ENCODE measurements at places on chromosomes 6 and 20.
A peak's percentile ranks its signal among the peaks of the same experiment; 100 is the strongest.

DNA sequence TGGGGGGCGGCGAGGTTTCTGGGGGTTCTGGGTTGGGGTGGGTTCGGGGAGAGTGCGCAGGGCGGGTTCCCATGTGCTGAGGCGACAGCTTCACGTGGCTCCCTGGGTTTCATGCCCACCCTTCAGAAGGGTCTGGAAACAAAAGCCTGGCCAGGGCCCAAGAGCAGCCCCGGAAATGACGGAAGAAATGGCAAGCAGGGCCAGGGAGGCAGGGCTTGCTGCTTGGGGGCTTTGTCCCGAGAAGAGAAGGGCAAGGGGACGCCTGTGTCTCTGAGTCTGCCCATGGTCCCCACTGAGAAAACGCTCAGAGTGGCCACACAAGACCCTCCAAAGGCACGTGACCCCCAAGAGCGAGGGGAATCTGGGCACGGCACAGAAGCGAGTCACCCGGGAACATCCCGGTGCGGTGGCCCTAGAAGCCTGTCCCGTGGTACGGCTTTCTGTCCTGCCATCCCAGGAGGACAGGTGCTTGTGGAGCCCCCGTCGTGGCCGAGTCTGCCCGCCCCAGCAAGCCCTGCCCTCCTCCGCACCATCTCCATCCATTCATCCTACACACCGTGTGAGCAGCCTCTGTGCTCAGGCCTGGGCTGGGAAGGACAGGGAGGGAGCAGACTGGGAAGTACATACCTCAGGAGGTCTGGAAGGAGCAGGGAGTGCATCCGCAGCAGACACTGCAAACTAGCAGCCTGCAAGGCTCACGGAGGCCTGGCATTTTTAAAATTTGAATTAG is 9.0 kb downstream of the NPEPL1 start:
- DNase-seq: no peak

DNA sequence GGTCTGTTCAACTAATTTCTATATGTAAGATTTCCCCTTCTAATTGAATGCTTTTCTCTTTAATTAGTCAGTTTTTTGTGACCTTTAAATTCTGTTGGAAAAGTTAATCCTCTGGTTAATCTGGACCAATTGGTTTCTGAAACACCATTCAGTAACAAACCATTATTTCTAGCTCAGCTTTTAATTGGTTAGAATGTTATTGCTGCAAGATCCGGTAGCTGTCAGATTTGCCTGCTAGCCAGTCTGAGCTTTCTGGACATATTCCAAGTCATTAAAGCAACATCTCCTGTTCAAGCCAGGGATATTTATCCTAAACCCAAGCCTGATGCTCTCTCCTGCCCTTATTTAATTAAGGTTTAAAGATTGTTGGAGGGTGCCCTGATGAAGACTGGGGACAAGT is 55.1 kb upstream of the FBXL4 start:
- no peak for DNase-seq

DNA sequence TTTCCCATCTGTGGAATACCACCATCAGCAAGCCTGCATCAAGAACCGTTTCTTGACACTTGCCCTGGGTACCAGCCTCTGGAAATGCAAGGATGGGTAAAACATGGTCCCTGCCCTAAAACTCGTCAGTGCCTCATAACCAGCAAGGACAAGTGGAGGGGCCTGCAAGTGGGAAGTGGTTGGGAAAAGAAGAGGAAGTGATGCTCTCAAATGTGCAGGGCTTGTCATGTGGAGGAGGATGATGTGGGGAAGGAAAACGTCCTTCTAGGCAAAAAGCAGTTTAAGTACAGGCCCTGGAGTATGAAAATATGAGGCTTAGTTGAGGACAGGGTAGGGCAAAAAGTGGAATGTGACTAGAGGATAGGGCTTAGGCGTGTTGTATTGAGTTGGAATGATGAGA is 19.0 kb downstream of the RREB1 start:
- no peak for DNase-seq

DNA sequence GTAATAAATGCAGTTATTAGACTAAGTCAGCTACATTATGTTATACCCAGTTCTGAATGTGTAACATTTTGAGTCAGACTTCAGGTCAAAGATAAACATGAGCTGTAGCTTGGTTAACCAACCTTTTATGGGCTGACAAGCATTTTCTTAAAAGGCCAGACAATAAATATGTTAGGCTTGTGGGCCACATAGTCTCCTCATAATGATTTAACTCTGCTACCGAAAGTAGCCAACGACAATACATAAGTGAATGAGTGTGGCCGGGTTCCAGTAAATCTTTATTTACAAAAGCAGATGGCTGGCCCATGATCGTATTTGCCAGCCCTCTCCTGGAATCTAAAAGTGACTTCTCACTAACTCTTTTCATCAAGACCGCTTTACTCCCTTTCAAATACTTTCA is 49.9 kb downstream of the ATG5 start:
- no peak for DNase-seq

DNA sequence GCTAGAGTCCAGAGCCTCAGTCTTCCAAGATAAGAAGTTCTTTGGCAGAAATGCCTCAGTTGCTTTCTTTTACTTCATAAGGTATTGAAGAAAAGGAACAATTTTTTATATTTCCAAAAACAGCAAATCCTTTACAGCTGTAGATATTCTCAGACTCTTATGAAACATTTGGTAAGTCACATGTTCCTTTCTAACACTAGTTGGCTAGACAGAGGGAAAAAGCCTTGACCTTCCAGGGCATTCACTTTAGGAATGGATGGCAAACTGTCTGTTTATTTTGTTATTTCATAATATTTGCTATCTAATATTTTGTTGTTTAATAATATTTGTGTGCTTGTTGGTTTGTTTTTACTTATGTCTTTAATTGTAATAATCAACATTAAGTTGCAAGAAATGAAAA is 140.8 kb downstream of the PTPRK start:
- no peak for DNase-seq

DNA sequence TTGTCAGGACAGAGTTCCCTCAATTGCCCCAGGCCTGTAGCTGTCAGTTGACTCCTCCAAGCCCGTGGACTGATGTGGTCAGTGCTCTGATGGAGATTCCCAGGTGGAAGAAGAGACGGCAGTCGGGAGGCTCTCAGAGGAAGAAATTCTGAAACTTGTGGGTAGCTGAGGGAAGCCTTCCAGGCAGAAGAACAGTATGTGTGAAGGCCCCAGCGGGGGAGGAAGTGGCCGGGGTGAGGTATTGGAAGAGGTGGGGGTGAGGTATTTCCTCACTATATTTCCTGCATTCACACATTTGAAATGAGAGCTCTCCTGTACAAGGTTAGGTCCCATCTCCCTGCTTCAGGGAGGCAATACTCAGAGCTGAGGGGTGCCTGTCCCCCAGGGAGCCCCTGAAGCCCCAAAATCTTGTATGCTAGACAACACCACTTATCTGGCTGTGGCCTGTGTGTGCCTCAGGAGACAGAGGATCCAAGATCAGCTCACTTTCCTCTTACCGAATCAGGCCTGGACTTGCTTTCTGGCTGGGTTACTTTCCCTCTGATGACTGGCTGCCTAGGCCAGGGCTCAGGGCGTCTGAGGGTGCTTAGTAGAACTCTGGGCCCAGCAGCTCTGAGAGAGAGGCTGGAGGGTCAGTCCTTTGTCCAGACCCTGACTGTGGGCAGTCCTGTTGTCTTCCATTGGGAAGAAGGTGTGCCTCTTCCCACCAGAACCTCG is 49.3 kb upstream of the MYL9 start:
- peak; percentile 19 for DNase-seq

DNA sequence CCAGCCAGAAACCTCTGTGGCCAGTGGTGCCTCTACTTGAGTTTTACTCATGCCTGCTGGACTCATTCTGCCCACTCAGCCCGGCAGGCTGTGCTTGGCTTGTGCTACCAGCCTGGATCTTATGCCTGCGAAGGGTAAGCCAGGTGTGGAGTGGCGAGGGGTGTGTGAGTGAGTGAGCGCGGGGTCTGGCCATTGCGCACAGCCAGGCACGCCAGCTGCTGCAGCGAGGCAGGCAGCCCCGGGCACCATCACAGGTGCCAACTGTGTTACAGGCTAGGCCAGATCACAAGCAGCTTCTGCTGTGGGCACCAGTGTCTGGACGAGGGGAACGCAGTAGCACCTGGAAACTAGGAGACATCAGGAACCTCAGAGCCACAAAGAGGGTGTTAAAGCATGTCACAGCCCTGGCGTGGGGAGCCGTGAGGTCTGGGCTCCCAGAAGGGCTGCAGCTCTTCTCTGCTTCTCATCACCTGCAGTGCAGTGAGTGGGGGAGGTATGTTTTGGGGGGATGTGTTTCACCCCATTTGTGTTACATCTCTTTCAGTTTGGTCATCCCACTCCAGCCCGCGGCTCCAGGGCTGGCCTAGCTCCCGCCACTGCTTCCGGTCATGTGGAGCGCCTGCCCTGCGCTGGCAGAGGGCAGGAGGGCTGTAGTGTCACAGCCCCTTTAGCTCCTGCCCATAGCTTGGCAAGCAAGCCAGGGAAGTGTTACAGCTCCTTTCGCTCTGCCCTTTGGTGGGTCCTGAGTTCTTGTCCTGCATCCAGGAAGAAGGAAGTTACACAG is 379.7 kb upstream of the IMPG1 start:
- DNase-seq: no peak

GRCh38 chr6:14452567-14453527 is 335.3 kb downstream of the CD83 start:
- DNase-seq: peak; percentile 18

GRCh38 chr6:130069485-130069884 is 51.1 kb downstream of the L3MBTL3 start:
- no peak for DNase-seq

DNA sequence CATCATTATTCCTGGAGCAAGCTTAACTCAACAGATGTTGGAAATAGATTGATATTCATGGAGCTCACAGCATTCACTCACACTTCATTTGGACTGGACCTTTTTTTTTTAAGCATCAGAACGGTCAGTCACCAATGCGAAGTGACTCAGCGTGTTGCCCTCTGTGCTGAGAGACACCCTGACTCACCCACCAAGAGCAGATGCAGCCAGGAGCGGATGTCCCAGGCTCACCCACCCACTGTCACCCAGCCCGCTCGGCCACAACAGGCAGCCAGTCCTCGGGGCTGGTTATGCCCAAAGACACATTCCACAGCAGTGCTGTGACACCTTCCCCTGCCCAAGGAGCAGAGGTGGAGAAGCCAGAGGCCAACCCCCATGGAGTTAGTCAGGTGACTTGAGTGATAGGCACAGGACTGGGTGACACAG is 15.7 kb downstream of the RNASET2 start:
- DNase-seq: no peak

DNA sequence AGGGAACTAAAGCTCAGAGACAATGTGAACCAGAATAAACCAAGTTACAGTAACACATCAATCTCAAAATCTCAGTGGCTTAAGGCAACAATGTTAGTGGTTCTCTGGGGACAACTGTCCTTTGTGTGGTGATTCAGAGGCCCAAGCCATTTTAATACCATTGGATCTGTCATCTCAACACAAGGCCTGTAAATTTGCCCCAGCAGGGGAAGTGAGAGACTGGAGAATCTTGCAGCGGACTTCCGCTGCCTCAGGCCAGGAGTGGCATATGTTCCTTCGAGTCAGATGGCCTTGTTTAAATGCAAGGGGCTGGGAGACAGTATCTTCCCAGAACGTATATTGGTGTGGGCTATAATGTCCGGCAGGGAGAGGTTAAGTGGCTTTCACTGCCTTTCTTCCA is 126.0 kb downstream of the CD83 start:
- DNase-seq: no peak

DNA sequence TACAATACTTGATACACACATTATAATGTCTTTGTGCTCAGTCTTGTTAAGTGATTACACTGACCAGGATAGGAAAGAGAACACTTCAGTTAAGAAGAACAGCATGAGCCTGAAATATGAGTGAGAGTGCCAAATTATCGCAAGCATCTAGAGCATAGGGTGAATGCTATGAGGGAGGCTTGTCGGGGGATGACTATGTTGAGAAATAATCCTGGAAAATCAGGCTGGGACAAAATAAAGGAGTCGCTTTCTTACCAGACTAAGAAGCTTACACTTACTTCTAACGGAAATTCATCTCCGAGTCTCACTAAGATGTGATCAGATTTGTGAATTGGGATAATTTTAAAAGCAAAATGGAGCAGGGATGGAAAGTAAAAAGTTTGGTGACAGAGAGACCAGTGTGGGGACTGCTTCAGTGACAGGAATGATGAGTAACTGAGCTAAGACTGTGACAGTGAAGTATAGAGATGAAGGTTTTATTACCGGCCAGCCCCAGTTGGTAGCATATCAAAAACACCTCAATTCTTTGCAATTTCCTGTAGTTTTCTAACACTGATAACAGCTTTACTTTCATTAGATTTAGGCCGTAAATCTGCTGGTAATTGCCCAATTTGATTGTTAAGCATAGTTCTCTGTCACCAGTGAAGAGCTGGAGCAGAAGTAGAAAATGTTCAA is 48.4 kb upstream of the DEFB112 start:
- no peak for DNase-seq

DNA sequence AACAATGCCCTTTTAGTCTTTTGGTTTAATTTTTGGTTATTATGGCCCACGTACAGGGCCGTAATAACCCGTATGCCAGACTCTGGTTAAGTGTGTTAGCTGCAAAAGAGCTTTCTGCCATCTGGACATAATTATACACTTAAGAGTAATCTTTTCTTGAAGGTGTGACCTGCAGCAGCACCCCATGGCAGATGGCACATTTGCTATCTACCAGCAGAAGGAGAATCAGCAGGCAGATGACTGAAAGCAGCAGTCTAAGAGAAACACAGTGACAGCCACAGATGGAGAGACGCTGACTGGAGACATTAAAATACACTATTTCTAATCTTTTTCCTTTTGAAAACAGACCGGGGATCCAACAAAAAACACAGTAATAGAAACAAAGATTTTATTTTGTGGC is 18.7 kb downstream of the ASF1A start:
- DNase-seq: no peak

GRCh38 chr20:24996449-24997377 is 4.2 kb upstream of the APMAP start:
- DNase-seq: no peak

GRCh38 chr20:33059741-33060390 is 6.2 kb downstream of the BPIFB3 start:
- no peak for DNase-seq

DNA sequence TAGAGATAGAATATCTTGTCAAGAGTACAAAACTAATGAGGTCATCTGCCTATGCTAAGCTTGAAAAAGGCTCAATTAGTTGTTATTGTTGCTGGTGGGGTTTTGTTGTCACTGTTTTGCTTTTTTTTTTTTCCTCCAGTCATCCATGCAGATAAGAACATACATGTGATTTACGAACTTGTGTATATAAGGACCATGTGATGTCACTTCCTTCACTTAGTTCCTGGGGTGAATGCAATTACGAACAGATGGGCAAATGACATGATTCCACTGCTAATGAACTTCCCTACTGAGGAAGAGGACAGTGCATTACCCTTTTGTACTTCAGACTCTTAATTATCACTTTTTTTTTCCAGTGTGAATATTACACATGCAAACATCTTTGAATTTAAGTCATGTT is 1175.3 kb upstream of the GJE1 start:
- DNase-seq: no peak

DNA sequence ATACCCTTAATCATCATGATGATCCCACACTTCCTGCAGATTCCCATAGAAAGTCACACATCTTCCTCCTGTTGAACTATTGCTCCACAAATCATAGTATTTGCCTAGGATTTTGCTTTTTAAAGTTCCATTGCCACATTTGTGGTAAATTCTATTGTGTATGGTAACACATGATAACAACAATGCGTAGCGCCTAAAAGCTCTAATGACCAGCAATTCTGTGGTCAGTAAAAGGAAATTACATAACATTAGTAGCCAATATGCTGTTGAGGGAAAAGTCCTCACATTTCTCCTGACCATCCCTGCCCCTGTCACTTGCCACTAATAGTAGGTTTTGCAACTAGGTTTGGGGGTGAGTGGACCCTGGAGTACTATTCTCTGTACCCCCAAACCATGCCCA is 31.8 kb upstream of the PDE7B start:
- DNase-seq: no peak

All from stimulated activated CD8-positive, alpha-beta memory T cell treated with anti-CD3 and anti-CD28 coated beads, Interleukin-4, amount 100 ng/mL, for 4 hours (primary cell).